ENCODE measurements at places on chromosomes 12 and 14.
A peak's percentile ranks its signal among the peaks of the same experiment; 100 is the strongest.

- DNase-seq, result no peak
Measured at GRCh38 chr12:40010899-40011774, 94.7 kb downstream of the SLC2A13 start.

- peak; percentile 96 for DNase-seq
Measured at GRCh38 chr12:110124269-110124995, at the start of gene IFT81. TSS of gene IFT81 (plus strand) at chr12:110124357. CDS start at chr12:110127381, 3,024 bp downstream.

DNA sequence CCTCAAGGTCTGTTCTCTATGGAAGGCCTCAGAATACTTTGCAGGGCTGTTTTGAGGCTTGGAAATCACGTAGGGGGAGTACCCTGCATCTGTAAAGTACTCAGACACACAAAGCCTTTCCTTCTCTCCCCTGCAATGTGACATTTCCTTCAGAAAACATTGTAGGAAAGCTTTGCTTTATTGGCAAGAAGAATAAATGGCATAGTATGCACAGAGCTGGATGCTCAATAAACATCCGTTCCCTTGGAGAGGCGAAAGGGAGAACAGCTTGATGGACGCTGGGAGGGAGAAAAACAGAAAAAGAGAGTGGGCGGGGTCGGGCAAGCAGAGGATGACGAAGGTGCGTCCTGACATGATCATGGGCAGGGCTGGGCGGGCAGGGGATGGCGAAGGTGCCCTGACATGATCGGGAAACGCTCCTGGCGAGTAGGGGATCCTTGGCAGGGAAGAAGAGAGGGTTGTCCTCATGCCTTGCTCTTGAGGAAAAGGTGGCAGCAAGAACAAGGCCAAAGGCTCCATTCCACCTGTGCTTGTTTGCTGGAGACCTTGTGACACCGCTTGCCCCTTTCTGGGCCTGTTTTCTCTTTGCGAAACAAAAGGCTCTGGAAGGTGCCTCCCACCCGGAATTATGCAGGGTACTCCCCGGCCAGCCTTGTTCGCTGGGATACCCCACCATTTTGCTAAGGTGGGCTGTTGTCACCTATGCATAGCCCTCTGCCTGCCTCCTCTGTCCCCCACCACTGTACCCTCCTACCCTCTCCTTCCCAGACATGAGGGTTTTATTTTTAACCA lies 21.1 kb downstream of the IRF2BPL start:
- DNase-seq, result no peak

- DNase-seq, result no peak
Measured at GRCh38 chr14:75175677-75176141, 703 bp downstream of the TMED10 start.

- no peak for DNase-seq
Measured at GRCh38 chr12:107661830-107662229, 23.8 kb upstream of the PWP1 start.

DNA sequence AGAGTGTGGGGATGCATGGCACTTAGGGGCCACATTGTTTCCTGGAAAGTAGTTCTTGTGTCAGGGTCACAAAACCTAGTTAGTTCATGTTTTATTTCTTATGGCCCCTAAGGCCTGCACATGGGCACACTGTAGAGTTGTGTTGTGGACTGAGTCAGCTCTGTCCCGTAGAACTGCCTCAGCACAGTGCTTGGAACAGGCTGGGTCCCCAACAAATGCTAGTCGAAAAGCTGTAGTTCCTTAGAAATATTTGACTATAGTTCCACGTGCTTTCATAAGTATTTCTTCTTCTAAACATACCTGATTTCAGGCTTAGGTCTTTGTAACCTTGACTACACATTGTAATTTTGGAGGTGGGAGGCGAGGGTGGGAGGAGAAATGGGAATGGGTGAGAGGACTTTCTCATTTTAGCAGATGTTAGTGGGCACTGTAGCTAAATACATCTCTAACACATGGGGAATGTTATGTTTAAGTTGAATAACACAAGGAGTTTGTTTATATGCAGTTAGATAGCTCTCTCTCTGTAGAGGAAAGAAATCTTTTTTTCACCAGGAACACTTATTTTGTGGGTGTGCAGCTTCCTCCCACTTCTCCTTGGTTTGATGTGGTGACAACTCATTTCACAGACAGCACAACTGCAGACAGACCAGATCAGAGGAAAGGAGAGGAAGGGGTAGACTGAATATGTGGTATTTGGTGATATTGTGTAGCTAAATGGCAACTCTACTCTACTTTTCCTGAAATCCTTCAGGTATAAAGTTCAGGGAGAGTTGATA lies 39.5 kb upstream of the DACT1 start:
- no peak for DNase-seq

GRCh38 chr12:114851981-114852380 lies 168.0 kb upstream of the TBX3 start:
- DNase-seq, result no peak

GRCh38 chr12:124411281-124411878 lies 116.5 kb downstream of the RFLNA start:
- no peak for DNase-seq

DNA sequence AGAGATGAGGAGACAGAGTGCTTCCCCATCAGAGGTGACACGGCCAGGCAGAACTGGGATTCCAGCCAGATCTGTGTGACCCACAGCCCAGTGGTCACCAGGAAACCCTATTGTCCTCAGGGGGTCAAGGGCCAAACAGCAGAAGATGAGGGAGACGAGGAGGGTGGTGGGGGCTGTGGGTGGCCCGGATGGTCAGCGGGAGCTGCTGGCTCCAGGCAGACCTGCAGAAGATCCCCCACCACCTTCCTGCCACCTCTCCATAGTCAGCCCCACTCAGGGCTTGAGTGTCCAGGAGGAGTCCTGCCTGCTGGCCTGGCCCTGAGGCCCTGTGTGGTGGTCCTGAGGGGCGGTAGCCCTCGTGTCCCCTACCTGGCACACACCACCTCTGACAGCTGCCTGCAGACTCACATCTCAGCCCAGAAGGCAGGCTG lies 136.8 kb downstream of the CALM1 start:
- DNase-seq, result no peak

DNA sequence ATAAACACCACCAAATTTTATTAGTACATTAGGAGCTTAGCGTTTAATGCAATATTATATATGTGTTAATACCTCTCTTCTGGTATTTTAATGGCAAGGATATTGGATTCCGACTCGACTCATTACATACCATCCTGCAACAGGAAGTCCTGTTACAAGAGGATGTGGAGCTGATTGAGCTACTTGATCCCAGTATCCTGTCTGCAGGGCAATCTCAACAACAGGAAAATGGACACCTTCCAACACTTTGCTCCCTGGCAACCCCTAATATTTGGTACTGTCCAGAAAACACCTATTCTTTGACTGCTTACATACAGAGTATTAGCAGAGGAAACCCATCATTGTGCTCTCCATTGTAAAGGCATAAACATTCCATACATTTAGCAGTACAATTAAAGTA lies 45.2 kb downstream of the VEZT start:
- DNase-seq, result no peak

DNA sequence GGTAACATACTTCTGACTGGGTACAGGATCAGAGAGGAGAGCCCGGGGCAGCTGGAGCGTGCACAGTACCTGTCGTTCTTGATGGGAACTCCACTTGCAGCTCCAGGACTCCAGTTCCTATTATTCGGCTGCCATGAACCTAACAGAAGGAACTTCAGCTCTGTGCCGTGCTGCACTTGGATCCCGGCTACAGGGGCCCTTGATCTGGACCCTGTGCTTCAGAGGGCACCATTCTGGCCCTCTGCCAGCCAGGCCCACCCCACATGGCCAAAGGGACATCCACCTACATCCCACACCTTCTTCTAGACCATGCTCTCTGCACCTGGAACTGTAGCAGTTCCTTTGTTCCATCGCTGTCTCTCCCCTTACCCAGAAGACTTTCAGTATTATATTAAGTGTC lies 58.2 kb downstream of the PAX9 start:
- DNase-seq, result no peak

DNA sequence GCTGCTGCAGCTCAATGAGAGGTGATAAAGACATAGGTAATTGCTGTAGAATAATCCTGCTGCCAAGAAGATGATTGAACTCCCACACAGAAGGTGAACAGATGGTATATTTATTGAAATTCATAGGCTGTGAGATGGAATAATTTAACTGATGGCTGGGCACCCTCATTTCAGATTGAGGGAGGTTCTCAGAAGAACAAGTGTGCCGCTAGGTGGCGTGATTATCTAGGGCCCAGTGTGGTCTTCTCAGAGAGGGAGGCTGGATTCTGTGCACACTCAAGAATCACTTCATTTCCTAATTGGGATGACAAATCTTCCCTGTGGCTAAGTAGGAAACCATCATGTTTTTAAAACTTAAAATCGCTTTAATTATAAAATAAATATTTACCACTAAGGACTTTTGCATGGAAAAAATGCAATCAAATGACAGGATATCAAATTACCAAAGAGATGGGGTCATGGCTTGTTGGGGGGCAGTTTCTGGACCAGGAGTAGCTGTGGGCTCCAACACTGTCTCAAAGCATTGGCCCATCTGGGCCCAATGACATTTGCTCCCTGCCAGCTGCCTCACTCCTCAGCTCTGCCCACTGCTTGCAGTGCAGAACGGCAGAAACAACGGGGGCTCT lies 132.3 kb downstream of the SNAPC1 start:
- DNase-seq, result no peak

DNA sequence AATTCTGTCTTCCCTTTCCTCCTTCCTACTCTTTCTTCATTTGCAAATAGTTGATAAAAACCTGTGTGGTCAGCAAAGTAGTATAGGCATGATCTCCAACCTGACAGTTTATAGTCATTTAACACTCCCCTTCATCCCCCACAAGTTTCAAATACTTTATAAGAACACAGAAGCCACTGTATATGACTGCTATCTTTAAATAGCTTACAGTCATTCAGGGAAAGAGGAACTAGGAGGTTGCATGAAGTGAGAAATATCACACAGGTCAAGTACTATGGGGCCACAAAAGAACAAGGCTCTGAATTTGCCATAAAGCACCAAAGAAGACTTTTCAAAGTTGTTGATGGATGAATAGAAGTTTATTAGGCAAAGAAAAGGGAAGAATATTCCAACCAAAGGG lies 431.3 kb downstream of the NPAS3 start:
- DNase-seq, result no peak

- DNase-seq, result no peak
Measured at GRCh38 chr12:110077800-110078199, 29.5 kb upstream of the C12orf76 start.

GRCh38 chr12:20368114-20368650 lies at the start of gene PDE3A:
TSS of gene PDE3A (plus strand) at chr12:20368537. CDS start at chr12:20369285, 748 bp downstream.
- DNase-seq, result no peak

DNA sequence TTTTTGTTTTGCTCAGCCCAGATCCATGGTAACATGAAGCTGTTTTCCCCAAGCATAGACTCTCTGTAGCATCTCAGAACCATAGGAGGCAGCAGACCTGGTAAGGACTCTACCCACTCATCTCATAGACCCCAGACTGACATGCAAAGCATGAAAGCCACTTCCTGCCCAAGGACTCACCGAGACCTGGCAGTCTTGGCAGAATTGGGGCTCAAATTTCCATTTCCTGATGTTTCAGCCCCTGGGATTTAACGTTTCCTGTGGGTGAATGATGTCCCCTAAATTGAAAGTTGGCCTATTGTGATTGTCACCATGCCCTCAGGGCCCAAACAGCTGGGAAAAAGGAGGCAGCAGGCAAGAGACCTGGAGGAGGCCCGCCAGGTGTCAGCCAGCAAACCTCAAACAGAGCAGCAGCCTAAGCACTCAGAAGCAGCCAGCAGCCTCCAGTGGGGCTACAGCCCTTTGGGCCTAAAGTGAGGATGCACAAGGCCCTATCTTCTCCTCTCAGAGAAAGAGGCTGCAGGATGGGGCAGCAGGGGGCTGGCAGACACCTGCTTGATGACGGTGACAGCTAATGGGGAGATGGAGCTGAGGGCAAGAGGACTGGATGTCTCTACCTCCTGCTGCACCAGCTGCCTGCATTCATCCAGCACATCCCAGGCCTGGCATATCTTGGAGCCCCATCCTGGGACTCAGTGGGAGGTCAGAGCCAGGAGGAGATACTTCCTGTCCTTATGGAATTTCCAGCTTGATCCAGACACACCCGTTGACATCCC lies 8.5 kb downstream of the KRT85 start:
- DNase-seq, result no peak

DNA sequence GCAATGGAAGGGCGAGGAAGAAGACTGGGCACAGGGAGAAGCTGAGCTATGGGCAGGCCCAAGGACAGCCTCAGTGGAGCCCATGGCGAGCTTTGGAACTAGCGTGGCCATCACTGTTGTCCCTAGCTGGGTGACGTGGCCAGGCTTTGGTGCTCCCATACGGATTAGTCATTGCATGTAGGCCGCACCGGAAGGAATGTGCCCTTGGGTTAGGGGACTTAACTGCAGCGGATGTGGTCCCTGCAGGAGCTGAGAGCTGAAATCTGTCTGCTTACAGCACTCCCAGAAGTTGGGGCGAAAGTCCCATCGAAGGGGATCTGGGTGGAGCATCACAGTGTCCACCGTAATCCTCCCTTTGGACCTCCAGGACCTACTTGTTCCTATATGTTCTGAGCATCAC lies 133.7 kb downstream of the PAPOLA start:
- DNase-seq, result no peak

DNA sequence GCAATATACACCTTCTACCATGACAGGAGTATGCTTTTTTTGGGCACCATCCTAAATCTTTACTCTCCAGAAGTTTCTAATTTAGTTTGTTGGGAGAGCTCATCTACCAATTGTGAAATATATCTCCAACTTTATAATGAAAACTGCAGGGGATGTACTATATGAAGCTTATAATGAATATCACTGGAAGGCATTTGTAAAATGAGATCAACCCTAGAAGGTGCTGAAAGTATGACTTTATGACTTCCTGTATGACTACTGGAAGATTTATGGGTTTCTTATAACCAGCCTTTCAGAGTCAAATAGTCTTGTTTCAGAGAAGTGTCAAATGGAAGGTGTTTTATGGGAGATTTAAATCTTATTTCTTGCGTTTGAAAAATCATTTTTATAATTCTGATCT lies 122.9 kb downstream of the MYRFL start:
- DNase-seq, result no peak

DNA sequence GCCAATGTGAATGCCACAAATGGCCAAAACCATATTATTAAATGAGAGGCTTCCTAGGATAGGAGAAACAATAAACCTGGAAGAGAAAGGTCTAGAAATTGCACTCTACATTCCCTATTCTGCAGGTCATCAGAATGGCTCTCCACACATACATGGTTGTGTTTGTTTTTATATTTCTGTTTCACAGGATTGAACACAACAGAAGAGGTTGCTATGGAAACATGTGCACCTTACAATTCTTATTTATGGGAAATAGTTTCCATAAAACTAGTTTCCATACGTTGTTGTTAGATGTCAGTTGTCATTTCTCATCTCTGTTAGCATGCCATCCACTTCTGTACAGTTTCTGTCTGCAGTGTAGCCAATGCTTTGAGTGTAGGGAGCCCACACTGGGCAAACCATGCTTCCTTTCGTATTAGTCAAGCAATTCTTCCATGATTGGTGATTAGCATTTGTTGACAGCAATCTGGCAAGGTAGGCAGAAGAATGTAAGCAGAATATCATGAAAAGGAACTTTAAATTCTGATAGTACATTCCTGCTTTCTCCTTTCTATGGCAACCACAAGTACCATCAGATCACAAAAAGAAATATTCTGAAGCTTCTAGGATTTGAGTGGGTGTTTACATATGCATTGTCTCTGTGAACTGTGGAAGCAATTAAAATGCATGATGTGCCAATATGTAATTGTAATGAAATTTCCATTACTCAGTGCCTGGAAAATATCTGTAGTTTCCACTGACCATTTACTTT lies 141.6 kb upstream of the AVPR1A start:
- no peak for DNase-seq
